Fibroblast of lung (primary cell): ENCODE measurements at places on chromosomes 16 and 17. TPM values are rescaled to one million over a fixed set of nuclear protein-coding genes. Genes with fewer than 3 reads are reported as not detected.
A peak's percentile ranks its signal among the peaks of the same experiment; 100 is the strongest.

DNA sequence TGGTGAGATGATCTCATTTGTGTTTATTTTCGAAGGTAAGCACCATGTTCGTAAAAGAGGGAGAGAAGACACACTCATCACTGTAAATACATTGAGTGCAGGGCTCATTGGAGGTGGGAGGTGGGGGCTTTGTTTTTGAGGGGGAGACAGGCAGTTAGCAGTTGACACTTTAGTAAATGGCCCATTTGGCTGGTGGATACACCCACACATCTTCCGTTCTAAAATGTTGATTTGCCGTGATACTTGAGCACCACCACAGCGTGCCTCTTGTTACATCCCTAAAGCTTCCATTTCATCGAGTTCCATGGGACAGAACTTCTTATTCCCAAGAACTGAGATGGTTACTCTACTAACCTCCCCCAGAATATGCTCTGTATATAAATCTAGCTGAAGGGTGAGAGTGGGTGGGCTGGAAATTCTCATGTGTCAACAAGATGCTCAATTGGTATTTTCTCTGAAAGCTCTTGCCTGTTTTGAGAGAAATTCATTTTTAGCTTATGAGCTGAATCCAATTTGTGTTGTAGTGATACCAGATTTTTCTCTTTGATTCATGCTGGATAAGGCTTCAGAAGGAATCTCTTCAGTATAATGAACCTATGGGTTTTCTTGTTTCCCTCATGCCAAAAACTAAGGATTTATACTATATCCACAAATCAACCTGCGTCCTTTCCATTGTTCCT lies 314.3 kb downstream of the RBFOX1 start:
- DNase-seq: no peak

Gene PRSS36
- polyA plus RNA-seq: 0.10 and 0.20 TPM in 2 replicates

Gene MYCBPAP
- 0.16 and 0.40 TPM in 2 replicates for polyA plus RNA-seq

- DNase-seq: no peak
Observed at GRCh38 chr17:61118871-61119270, 280.8 kb upstream of the TBX2 start.

DNA sequence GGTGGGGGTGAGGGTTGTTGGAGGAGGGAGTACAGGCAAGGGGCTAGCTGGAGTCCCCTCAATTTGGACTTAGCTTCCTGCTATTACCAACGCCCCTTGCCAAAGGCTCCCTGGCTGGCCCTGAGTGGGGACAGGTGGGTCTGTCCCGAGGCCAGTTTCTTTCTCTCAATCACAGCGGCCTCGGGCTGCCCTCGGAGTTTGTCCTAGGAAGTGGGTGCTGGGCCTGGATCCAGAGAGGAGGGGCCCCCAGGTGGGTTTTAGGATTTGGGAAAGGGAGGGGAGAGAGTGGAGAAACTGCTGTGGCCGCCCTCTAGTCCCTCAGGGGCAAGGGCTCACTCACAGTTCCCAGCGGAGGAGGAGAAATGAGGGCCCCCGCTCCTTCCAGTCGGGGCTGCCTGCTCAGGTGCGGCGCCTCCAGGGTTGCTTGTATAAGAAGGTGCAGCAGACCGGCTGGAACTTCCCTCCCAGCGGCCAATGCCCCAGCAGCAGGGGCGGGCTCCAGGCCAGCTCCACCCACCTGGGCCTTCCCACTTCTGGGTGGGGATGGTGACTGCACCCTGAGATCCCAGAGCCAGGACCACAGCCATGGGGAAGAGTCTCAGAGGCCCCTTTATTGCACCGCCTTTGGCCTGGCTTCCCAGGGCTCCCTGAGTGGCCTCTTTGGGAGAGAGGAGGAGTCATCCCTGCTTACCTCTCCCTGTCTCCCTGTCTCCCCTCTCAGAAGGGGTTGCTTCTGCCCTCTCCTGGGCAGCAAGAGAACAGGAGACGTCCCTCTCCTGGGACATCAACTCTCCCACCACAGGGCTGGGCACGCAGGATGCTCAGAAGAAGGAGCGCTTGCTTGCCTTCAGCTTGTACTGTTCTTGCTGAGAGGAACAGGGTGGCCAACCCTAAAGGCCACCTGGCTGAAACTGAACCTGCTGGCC lies 112.0 kb upstream of the SMURF2 start:
- peak; percentile 57 for DNase-seq

DNA sequence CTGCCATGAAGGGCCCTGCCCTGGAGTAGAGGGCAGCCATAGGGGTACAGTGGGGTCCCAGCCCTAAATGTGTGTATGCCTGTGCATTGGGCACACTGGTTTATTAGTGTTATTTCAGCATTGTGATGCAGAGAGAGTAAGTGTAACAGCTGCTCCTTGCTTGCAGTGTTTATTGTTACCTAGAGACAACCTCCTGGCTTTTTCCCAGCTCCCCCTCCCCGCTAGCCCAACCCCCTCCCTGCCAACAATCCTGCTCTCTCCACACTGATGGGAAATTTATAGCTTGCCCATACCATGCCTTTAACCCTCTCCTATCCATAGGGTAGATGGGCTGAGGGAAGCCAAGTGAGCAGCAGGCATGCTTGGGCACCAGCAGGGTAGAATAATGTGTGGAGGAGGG lies 51.3 kb downstream of the NEUROD2 start:
- no peak for DNase-seq

Gene SOX8
- polyA plus RNA-seq: 0.03 TPM in 1 of 2 replicates, not detected in the other

DNA sequence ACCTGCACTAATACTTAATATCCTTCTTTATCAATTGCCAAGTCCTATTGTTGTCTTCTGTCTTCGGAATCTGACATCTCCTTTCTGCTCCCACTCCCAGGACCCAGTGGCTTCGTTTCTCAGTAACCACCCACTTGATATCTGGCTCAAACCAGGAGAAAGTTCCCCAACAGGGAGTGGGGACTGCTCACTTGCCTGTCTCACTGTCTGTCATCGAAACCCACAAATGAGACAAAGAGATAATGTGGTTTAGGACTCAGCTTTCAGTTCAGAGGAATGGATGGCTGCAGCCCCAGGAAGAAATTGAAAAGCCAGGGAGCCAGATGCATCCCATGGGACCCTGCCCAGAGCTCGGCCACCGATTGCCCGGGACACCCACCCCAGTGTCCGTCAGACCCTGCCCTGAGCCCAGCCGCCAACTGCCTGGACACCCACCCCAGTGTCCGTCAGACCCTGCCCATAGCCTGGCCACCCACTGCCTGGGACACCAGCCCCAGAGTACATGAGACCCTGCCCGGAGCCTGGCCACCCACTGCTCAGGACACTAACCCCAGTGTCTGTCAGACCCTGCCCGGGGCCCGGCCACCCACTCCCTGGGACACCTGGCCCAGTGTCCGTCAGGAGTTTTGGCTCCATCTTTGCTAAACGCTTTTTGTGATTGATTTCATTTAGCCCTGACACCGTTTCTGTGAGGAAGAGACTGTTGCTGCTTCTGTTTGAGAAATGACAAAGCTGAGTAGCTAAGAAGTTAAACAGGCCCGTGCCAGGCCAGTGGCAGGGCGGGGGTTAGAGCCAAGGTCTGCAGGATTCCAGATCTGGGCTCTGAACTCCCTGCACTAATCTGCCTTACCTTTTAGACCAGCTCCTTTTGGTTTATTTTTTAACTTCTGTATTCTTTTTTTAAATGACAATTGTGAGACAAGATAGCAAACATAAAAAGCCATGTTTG lies 251.4 kb downstream of the PHKB start:
- DNase-seq: no peak

DNA sequence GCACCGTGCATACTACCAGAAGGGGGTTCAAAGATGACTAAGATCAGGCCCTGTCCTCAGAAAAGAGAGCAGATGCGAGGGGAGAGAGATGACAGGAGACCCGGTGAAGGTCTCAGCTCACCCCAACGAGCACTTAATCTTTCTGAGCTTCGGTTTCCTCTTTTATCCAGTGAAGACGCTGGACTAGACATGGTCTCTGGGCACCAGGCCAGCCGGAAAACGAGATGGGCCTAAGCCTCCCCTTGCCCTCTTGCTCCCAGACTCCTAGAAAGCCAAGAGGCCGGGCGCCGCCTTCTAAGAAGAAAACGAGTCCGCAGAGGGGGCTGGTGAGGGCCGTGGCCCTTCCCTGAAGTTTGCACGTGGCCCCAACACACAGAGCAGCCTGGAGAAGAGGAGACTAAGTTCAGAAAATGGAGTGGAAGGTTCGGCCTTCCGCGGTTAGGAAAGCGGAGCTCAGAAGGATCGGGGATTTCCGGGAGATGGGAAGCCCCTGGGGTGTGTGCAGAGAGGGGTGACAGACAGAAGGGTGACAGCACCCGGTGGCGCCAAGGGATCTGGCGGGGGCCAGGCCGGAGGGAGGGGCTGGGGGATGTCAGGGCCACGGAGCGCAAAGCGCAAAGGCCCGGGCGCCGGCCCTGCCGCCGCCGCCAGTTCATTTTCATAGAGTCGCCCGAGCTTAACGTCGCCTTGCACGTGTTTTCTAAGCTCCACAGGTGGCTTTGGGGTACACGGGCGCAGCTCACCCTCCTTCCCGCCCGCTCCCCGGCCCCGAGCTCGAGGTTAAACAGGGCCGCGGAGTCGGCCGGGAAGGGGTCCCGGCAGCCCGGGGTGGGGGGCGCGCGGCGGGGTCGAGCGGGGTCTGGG lies 42.1 kb upstream of the BHLHA9 start:
- DNase-seq: no peak

DNA sequence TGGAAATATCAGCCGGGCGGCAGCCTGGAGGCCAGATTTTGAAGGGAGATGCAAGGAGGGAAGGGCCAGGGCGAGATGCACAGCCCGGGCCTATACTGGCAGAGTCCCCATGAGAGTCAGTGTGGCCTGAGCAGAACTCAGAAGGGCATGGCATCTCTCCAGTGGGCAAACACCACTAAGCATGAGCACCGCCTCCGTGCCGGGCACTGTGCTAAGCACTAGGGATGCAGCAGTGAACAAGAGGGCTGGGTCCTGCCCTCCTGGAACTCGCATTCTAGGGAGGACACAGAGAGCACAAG lies 33.5 kb downstream of the TK2 start:
- DNase-seq: no peak

- DNase-seq: no peak
Observed at GRCh38 chr16:73091174-73091573, 43.2 kb upstream of the ZFHX3 start.
